Upper lobe of right lung (tissue), 1 donor: ENCODE measurements at places on chromosomes 13 and 19.

GRCh38 chr19:11814700-11815035, 595 bp downstream of the ZNF440 start:
- DNase-seq: no peak

- no peak for DNase-seq
Measured at GRCh38 chr19:8611877-8612806, 1.6 kb upstream of the ADAMTS10 start.

- no peak for DNase-seq
Measured at GRCh38 chr19:33334271-33334670, 31.9 kb upstream of the CEBPA start.

DNA sequence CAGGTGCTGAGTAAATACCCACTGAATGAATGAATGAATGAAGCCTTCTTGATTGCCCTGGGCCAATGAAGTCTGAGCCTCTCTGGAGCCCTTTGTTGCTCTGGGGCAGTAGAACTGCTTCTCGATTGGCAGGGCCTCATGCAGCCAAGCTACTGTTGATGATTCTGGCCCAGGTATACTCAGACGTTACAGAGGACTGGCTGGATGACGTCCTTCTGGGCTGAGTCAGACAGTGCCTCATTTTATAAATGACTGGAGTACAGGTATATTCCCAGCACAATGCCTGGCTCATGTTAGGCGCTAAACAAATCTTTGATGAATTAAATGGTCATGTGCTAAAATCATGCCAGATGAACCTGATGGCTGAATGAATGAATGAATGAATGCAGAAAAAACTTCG, 243.8 kb upstream of the MAB21L1 start:
- no peak for DNase-seq

DNA sequence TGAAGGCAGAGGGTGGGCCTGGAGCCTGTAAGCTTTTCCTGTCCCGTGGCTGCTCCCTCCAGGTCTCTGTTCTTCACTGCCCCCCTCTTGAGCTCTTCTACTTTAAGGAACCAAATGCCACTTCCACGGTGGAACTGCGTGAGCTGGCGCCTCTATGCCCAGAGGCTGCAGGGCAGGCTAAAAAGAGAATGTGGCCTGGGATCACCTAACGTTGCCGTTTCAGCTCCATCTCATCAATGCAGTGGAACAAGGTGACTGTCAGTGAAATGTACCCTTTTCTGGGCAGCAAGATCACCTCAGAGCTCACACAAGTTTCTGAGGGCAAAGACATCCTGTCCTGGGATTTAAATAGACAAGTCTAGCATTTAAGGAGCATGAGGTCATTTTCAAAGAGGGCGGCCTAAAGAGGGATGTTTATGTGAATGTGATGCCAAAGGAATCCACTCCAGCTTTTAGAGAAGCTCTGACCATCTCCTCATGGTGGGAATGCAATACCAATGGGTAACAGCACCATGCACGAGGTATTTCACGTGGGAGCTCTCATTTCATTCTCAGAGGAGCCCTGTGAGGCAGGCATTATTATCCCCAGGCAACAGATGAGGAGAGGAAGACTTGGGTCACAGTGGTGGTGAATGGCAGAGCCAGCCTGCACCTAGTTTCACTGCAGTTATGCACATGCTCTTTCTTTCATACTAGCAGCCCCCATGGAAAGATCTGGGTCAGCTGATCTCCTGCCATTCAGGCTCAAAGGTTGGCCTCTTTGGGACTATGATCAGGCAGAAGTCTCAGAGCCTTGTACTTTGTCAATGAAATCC, 39.3 kb downstream of the RGCC start:
- no peak for DNase-seq

DNA sequence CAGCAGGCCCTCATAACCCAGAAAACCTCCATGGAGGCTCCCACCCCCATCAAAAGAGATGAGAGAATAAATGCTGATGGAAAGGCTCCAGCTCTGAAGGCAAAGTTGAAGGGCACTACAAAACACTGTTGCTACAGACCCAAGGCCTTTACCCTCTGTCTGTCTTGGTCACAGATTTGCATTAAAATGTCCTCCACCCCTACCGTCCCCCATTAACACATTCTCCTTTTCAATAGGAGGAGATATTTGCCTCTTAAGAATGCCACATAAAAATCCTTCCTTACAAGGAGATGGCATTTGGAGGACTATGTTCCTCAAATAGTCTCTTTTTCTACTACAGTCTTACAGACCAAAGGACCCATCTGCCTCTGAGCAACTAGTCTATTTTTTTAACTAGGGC, 361.5 kb downstream of the ENOX1 start:
- no peak for DNase-seq

DNA sequence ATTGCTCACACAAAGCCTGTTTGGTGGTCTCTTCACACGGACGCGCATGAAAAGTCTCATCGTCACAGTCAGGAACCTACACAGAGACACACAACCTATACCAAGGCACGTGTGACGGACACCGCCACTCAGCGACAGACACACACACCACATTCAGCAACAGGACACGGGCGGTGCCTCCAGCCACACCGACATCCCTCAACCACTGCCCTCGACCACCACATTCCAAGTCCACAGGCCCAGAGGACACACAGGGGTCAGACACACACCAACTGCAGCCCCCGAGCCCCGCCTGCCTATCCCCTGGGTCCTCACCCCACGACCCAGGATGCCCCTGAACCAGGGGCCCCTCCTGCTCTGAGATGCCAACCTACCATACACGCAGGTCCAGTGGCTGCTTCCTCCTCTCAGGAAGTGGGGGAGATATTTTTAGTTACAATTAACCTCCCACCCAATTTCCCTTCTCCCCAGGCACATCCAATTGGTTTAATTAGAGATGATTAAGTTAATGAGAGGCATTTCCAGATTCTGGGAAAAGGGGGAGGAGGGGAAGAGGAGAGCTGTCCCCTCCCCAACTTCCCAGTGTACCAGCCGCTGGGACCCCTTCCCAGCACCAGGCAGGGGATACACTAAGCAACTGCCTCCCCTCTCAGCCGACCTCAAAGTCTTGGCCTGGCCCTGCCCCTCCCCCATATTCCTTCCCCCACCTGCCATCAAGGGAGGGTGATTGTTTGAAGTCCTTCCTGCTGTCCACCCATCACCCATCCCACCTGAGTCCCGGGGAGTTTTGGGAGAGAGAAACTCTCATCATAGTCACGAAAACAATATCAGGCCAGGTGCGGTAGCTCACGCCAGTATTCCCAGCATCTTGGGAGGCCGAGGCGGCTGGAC, 20.4 kb downstream of the MEIS3 start:
- no peak for DNase-seq

DNA sequence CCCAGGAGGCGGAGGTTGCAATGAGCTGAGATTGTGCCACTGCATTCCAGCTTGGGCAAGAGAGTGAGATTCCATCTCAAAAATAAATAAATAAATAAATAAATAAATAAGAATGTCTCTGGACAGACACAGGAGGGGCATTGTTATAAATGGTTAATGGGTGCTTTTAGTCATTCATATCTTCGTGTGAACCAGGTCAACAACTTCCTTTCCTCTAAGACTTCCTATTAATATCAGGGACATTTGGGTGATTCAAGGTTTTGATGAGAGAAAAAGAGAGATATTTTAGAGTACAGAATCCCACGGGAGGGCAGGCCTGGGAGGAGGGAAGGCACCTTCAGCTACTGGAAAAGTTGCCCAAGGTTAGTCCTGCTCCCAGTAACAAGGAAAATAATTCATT, 23.9 kb downstream of the DHRS12 start:
- DNase-seq: no peak

DNA sequence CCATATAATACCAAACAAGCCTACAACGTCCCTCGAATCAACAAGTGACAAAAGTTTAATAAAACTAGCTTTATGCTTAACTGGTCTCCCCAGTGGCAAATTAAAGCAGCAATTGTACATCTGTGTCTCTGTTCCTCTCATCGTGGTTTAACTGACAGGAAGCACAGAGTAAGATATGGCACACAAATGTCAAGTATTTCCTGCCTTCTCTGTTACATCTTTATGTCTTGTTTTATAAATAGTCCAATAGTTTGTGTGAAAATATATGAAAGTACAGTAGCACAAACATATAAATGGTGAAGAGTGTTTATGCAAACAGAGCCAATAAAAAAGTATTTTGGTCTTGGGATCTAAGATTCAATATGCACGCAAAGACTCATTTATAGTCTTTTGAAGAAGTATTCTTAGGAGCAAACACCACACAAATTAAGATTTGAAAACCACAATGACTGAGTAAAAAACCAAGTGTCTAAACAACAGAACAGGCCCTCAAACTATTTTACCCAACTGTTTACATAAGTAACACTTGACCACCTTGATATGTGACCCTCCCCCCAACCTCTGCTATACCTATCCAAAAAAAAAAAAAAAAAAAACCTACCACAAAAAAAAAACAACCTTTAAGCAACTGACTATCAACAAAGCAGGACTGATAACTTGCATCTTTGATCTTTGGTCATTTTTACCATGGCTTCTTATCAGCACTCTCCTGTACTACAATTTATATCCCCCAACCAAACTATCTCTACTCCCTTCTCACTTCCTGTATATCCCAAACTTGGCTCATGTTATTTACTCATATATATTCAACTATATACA, 14.0 kb downstream of the ELF1 start:
- DNase-seq: no peak

GRCh38 chr13:41304551-41304950, 6.5 kb upstream of the NAA16 start:
- no peak for DNase-seq

GRCh38 chr13:20142927-20143480, 17.8 kb downstream of the GJA3 start:
- no peak for DNase-seq

GRCh38 chr13:77898097-77898496, 20.5 kb downstream of the EDNRB start:
- no peak for DNase-seq

DNA sequence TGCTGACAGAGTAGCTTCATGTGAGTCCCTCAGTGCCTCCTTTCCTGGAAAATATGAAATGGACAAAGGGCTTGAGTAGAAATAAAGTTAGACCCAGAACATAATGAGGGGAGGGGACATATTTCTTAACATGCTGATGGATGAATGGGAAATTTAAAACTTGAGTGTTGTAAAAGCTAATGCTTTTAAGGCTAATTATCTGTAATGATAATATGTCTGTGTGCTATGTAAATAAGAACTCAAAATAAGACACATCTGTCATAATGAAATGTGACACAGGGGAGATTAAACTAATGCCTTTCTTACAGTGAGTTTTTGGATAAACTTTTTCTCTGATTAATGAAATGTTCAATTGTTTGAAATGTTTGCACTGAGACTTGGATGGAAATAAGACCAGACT, 65.8 kb upstream of the RFXAP start:
- DNase-seq: no peak

- DNase-seq: no peak
Measured at GRCh38 chr13:113612607-113613006, 28.1 kb downstream of the TFDP1 start.

DNA sequence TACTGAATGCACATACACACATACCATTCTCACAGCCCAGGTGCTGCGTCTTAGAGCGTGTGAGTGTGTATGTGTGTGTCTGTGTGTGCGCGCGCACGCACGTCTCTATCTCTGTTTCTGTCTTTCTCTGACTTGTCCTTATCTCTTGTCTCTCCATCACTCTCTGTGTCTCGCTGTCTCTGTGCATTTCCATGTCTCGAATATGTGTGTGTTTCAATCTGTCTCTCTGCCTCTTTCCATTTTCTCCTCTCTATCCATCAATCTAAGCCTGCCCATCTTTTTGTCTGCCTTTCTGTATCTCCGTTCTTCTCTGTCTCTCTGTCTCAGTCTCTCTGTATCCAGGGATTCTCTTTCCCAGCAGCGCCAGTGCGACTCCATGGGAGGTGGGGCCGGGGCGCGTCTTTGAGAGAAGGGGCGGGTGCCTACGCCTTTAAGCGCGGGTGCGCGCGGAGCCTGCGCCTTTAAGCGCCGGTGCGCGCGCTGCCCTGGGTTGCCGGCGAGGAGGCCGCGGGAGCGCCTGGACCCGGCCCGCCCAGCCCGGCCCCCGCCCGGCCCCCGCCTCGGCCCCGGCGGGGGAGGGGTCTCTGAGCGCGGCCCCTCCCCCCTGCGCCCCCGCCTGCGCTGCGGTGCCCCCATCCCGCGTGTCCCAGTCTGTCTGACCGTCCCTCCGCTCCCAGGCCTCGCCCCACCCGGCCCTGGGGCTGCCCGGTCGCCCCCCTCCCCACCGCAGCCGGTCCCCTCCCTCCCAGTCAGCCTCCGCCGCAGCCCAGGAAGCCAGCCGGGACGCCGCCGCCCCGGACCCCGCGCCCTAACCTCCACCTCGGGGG, at the start of gene LRFN3:
Gene LRFN3 (plus strand): TSS at position 464 of the 827 bp plus-strand sequence. CDS start 3,052 bp downstream, outside the sequence.
- peak; percentile 85 for DNase-seq

DNA sequence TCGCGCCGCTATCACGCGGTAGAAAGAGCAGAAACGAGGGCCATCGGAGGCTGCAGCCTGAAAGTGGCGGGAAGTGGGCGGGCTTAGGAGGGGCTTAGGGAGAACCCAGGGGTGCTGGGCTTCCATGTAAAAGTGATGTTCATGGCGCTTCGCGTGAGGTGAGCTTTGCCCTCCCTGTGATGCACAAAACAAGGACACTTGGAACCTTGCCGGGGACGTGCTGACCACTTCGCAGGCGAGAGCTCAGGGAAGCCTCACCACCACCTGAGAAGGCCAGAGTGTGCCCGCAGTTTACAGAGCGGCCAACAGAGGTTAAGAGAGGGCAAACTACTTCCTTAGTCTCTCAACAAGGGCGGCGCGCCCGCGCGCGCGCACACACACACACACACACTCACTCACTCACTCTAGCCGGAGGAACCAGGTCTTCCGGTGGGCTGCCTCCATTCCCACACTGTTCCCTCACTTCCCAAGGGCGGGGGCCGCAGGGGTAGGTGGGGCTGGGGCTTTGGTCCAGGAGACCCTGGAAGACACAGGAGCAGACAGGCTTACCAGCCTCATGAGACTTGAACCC, 651 bp downstream of the GAPDHS start:
- DNase-seq: peak; percentile 78

GRCh38 chr13:20116213-20116612, 44.6 kb downstream of the GJA3 start:
- no peak for DNase-seq

DNA sequence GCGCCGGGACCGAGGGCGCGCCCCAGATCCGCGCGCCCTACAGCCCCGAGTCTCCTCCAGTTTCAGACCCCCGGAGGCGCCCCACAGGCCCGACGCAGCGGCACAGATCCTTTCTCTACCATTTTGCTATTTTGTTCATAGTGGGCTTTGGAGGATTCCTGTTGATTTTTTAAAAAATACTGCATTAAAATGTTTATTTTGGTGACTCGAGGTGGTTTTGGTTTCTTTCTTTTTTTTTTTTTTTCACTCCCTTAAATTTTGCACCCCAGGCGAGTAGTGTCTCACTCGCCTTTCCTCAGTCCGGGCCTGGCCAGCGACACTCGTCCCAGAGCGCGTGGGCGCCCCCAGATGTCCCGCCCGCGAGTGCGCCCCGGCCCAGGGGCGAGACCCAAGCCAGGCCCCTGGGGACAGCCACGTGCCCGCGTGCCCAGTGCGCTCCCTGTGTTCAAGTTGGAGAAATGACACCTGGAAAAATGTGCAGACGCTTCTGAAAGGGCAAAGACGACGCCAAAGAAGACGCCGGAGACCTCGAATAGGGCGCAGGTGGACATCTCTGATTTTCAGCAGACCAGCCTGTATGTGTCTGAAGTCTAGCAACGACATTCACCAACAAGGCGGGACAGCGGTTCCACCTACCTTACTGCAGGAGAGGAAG, 471 bp upstream of the INSR start:
- DNase-seq: peak; percentile 92
